ENCODE measurements at places on chromosomes 2 and 18. TPM values are rescaled to one million over a fixed set of nuclear protein-coding genes. Genes with fewer than 3 reads are reported as not detected.

POTEI gene
- total RNA-seq, result not detected

CCDC121 gene
- 6.5 TPM for total RNA-seq

- DNase-seq, result no peak
These were observed 721.4 kb upstream of the CNTNAP5 start for GRCh38 chr2:123303731-123304130.

- no peak for DNase-seq
These were observed 158.7 kb downstream of the CLIP4 start for GRCh38 chr2:29273685-29274611.

DNA sequence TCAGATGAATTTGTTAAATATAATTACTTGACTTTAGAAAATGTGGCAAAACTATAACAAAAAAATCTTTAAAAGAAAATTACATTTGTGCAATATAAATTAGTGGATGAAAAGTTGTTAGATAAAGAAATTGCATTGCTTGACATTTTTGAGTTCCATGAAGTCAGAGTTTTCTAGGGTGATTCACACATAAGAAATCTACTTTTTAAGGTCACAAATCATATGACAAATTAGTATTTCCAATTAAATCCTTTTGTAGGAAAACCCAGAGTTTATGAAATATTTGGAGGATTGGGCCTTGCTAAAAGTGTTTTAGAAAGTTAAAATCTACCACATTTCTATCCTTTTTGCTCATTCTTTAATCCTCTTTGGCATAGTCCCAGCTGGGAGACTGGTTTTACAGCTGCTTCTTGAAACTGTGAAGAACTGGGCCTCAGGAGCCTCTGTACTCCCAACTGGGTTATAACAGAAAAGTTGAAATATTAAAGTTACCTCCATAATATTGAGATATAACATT, 289.2 kb downstream of the LRRTM4 start:
- peak; percentile 25 for DNase-seq

DNA sequence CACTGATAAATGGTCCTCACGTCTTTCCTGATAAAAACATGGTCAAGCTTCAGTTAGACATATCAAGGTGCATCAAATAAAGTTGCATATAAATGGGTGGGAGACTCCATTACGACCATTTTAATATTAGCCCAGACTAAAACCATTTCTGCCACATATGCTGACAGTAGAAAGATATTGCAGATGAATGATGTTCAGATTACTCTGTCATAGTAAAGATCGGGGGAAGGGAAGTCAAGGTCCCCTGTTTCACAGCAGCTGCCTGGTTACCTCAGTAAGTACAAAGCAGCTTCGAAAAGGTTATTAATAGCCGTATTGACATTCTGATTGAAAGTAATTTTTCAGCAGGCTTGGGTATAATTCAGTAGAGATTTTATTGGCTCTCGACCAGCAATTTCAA, 927.7 kb upstream of the CDH2 start:
- DNase-seq, result no peak

DNA sequence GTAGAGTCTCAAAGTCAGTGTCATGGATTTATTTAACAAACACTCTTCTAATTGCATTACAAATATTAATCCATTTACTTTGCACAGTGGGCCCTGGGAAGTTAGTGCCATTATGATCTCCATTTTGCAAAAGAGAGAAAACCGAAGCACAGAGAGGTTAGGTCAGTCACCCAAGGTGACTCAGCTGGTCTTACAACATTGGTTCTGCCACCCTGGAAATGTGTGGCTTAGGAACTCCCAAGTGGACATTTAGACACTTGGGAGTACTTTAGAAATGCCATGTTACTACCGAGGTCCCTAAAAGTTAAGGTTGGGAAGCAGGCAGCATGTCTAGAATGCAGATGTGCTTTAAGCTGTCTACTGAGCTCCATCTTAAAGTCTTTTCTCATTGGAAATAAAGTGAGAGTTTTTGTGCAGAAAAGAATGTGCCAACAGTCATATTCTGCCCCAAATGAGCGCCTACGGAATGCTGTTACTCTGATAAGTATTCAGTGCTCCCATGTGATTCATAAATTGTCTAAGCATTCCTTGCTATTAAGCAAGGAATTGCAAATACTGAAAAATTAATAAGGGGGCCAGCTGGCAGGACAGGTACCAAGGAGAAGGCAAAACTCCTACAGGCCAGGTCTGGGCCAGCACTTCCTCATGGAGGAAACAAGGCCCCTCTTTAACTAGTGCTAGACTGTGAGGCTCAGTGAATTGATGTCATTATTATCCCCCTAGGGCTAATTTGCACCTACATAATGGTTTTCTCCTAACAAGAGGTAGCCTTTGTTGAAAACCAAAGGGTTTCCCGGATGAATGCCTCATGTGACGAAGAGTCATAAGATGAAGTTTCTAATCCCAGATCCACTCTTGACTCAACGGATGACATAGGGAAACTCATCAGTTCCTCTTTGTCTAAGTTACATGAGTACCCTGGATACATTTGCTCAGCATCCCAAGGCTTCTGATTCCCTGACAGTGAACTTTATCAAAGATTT, 16.3 kb downstream of the NRP2 start:
- DNase-seq, result no peak

DNA sequence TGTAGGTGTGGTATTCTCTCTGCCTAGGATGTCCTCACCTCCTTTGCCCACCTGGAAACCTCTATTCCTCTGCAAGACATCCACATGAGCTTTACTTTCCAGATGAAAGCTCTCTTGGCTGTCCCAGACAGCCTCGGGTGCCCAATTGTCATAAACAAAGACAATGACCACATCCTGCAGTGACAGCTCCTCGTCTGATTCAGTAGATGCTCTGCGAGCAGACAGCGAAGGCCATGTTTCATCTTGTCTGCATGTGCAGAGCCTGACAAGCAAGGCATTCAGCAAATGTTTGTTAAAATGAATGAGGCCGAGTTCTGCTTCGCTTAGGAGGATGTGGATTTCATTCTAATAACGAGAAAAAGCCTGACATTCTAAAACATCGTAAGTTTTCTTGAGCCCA, 150.9 kb downstream of the MTCL1 start:
- no peak for DNase-seq

GRCh38 chr2:8195784-8196183, 486.1 kb upstream of the ID2 start:
- no peak for DNase-seq

GRCh38 chr2:163373496-163373895, 362.3 kb downstream of the FIGN start:
- no peak for DNase-seq
